Anterior cingulate cortex (tissue), 58 donors: ENCODE measurements at places on chromosomes 2 and 18.

- DNase-seq = no peak
Observed at GRCh38 chr18:70600225-70600925, 311.5 kb downstream of the SOCS6 start.

DNA sequence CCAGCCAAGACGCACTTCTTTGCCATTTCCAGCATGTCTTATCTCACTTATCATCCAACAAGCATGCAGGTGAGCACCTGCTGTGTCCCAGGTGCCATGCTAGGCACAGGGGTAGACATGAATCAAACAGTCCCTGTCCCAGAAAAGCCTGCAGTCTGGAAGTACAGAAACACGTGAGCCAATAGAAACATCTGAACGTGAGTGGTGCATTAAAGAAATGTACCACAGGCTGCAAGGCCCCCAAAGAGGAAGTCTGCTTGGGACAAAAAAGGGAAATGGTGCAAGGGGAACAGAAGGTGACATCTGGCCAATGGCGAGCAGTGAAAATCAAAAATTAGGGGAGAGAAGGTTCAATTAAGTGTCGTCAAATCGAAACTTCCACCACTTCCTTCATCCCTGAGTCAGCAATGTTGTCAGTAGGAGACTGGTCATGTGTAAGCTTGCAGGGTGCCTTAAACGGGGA, 17.6 kb upstream of the TMEM247 start:
- DNase-seq = no peak

GRCh38 chr18:35811896-35812295, 160.6 kb upstream of the RMP24 start:
- no peak for DNase-seq

DNA sequence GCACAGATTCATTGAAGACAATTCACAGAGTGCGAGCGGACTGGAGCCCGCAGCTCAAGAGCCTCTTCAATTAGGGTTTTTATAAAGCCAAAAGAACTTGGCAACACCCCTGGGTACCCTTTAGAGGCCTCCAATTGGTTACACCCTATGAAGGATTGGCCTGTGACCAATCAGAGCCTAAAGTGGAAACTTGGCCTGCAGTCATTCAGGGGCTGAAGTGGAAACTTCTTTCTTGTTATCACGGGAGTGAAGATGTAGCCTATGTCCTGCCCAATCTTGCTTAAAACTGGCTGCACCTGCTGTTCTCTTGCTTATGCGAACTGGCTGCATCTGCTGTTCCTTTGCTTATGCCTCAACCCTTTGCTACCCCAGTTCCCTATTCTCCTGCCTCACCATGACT, 1.8 kb upstream of the HJURP start:
- DNase-seq = no peak

GRCh38 chr18:56652802-56653201, 1.6 kb downstream of the WDR7 start:
- no peak for DNase-seq

DNA sequence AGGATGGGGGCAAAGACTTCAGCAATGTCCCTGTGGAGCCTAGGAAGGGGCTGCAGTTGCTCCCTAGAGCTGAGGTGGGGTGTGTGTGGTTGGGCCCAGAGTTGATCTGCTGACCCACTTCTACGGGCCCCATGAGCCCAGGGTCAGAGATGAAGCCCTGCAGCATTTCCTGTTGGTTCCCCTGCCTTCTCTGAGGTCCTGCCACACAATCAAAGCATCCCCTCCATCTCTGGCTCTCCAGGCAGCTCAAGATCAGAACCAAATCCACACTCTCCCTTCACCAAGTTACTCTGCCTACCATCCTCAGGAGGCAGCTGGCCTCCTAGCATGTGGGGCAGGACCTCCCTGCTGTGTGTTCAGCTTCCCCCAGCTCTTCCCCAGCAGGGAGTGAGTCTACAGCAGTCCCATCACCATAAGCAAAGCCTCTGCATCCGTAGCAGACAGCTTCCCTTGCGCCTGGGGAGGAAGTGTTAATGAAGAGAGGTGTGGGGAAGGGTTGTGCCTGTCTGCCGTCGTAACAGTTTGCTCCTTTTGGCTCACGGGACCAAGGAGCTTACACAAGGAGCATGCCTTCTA, 26.9 kb downstream of the TMEM247 start:
- no peak for DNase-seq

GRCh38 chr18:21167641-21168377, 56.2 kb upstream of the ROCK1 start:
- no peak for DNase-seq

- no peak for DNase-seq
Observed at GRCh38 chr2:64327129-64327509, 126.8 kb upstream of the LGALSL start.

DNA sequence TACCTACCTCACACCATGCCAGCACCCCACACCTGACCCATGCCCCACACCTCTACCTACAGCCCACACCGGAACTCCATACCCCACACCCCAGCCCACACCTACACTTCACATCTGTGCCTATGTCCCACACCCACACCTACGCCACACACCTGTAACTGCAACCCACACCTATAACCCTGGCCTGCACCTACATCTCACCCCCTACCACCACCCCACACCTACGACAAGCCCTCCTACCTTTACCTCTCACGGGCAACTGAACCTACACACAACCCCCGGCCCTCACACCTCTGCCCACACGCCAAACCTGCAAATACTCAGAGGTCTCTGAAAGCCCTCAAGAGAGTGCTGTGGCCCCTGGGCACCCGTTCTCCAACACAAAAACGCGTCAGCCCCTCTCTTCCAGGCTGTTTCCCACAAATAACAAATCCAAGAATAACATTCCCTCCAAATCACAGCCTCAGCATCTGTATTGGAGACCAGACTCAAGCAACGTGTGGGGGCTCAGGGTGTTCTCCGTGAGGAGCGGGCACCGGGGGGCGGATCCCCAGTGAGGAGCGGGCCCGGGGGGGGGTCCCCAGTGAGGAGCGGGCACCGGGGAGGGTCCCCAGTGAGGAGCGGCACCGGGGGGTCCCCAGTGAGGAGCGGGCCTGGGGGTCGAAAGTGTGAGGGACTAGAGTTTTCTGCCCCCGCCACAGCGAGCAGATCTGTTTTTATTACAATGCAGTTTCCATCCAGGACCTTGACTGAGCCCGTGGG, 33.4 kb downstream of the SLC66A2 start:
- DNase-seq = no peak

DNA sequence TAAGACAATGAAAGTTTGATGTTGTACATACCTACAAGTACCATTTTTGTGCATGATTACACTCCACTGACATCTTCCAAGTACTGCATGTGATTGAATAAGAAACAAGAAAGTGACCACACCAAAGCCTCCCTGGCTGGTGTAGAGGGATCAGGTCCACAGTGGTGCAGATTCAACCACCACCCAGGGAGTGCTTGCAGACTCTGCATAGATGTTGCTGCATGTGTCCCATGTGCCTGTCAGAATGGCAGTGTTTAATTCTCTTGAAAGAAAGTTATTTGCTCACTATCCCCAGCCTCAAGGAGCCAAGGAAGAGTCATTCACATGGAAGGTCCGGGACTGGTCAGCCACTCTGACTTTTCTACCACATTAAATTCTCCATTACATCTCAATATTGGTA, 114.5 kb downstream of the MMADHC start:
- DNase-seq = no peak

- no peak for DNase-seq
Observed at GRCh38 chr2:213315168-213315876, 31.1 kb downstream of the SPAG16 start.

GRCh38 chr2:95272299-95272751, 1.9 kb upstream of the PROM2 start:
- no peak for DNase-seq

DNA sequence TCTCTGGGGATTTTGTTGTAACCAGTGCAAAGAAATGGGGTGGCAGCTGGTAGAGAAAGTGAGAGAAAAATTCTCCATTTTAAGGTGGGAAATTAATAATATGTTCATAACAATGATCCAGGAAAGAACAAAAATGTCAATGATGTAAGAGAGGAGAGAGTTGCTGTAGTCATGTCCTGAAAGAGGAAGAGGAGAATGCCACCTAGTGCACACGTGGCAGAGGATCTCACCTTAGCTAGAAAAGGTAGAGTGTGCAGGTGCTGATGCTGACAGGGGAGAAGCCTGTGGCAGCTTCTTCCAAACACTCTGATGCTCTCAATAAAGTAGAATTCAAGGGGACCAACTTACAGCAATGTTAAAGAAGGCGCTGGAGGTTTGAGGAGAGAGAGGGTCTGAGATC, 282.9 kb upstream of the PKDCC start:
- DNase-seq = no peak
